ENCODE measurements at places on chromosomes 1 and 21.

GRCh38 chr1:22262583-22262982, 119.7 kb upstream of the WNT4 start:
- DNase-seq, result no peak

DNA sequence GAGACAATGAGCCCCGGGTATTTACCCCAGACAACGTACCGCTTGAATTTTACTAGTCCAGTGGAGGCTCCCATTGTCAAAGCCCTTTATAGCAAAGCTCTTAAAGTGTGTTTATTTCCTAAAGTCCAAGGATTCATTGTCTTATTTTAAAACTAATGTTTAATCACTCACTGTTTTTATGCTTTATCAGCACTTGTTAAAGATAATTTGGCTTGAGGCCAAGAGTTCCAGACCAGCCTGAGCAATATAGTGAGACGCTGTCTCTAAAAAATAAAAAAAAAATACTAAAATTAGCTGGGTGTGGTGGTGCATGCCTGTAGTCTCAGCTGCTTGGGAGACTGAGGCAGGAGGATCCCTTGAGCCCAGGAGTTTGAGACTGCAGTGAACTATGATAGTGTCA, 202.8 kb downstream of the RYR2 start:
- DNase-seq, result no peak

DNA sequence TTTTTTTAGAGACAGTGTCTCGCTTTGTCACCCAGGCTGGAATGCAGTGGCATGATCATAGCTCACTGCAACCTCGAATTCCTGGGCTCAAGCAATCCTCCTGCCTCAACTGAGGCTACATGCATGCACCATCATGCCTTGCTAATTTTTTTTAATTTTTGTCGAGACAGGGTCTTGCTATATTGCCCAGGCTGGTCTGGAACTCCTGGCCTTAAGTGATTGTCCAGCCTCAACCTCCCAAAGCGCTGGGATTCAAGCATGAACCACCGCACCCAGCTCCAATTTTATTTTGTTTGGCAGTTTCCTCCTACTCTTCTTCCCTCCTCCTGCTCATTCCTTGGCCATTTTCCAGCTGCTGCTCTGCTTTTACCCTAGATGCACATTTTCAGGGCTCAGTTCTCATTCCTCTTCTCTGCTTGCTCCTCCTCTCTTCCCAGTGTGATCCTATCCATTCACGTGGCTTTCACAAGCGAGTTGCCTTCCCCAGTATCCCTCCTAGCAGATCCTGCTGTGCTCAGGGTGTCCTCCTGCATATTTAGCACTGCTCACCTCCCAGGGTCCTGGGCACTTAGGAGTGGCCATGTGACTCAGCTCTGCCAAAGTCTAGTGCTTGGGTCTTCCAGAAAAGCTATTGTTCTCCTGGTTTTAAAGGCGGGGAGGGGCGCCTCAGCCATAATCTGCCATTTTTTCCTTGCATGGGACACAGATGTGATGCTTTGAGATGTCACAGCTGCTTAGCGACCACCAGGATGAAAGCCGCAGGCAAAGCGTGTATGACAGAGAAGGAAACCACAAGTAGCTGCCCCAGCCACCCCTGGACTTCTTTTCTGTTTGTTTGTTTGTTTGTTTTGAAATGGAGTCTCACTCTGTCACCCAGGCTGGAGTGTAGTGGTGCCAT, 33.7 kb downstream of the PSEN2 start:
- DNase-seq, result peak; percentile 47

- no peak for DNase-seq
Observed at GRCh38 chr1:6208723-6209660, 3.1 kb downstream of the RNF207 start.

DNA sequence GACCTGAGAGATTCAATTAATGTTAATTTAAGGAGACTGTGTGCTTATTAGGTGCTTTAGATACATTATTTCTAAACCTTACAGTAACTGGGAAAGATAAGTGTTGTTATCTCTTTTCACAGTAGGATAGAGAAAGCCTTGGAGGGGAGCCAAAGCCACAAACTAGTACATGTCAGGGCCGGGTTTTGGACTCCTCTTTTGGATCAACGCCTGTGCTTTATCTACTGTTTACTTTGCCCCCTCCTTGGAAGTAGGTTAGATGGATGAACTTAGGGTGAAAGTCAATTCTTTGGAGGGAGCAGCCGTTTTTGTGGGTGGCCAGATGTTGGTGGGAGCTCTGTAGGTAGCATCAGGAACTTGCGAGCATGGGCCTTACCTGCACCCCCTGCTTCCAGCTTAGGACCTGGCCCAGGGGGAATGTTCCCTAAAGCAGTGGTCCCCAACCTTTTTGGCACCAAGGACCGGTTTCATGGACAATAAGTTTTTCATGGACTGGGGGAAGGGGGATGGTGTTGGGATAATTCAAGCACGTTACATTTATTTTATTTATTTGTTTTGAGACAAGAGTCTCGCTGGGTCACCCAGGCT, 1.7 kb downstream of the HHAT start:
- DNase-seq, result no peak

GRCh38 chr1:54268762-54269297, 68.9 kb downstream of the MRPL37 start:
- no peak for DNase-seq

DNA sequence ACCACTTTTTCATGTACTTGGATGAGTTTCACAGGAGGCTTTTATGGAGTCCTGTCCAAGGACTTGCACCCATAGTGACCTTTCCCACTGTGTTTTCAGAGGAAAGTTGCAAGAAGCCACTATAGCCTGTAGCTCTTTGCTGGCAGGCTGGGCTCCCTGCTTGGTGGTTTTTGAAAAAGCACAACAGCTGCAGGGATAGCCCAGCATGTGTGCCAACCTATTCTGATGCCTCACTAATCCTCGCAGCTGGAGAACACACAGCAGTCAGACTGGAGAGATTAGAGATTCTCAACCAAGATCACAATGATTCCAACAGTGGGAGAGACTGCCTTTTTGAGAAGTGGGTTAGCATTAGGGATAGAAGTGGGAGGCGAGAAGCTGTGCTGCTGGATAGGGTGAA, 24.1 kb upstream of the ARHGEF11 start:
- no peak for DNase-seq

- no peak for DNase-seq
Observed at GRCh38 chr1:82979593-82980236, 1019.2 kb downstream of the TTLL7 start.

DNA sequence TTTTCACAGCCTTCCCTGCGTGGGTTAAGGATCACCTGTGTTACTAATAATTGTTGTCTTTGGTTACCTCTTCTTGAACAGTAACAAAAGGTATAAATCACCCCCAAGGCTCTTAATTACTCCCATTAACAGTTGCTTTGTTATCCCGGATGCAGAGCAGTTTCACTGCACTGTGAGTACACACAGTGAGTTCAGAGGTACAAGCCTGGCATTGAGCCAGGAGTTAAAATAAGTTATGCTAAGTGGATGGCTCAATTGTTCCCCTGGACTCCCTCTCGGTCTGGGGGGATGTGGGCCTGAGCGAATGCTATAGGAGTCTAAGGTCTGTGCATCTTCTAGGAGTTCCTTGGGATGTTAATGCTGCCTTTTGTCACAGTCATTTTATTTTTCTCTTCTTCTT, 258.3 kb downstream of the ATG4C start:
- DNase-seq, result no peak

DNA sequence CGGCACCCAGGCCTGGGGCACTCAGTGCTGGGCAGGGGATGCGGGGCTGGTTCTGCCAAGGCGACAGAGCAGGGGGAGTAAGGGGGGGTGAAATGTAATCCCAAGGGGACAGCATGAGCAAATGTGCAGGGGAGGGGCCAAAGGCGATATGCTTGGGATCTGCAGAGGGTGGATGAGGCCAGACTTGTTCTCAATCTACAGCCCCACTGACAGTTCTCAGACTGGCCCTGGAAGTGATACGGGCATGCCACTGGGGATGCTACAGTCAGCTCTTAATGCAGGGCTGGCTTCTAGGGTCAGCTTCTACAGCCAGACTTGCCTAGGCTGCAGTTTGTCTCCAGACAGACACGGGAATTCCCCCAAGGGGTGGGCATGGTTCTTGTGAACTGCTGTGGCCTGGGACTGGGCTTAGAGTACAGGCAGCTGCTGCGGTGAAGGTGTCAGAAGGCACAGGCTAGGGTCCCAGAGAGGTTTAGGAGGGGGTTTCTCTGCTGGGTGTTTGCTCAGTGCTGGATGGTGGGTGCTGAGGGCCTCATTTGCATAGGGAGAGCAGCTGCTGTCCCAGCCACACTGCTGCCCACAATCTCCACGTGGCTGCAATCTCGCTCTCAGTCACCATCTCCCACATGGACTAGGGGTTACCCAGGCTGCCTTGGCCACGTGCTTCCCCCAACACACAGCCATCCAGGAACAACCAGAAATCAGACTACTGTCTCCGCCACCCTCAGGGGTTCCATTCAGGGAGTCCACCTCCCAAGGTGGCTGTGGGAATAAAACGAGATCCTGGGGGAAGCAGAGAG, 190.1 kb downstream of the HIVEP3 start:
- no peak for DNase-seq

DNA sequence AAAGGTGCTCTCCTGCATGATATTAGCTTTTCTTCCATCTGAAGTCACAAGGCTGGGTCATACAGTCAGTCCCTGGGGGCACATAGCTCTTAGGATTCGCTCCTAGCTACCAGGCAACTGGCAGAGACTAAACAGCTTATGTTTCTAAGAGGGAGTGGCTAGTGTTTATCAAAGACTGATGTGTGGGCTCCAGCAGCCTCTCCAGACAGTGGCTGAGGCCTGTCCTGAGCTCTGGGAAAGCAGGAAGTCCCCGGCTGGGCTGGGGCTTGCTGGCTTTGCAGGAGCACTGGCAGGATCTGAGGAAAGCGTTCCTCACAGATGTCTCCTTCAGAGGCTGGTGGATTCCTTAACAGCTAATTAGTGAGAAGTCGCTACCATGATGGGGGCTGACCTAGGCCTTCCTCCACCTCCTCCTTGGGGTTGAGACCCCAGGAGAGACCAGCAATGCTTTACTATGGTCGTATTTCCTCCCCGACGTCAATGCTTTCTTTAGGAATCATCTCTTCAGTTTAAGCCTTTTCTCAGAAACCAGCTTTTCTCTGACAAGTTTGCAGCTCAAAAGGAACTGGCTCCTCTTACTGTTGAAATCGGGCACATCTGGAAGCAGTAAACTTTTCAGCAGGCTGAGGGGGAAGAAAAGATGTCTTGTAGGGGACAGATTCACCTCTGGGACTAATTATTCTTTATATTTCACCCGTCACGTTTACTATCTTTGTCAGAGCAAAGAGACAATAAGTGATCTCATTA, 33.5 kb upstream of the HHAT start:
- no peak for DNase-seq

DNA sequence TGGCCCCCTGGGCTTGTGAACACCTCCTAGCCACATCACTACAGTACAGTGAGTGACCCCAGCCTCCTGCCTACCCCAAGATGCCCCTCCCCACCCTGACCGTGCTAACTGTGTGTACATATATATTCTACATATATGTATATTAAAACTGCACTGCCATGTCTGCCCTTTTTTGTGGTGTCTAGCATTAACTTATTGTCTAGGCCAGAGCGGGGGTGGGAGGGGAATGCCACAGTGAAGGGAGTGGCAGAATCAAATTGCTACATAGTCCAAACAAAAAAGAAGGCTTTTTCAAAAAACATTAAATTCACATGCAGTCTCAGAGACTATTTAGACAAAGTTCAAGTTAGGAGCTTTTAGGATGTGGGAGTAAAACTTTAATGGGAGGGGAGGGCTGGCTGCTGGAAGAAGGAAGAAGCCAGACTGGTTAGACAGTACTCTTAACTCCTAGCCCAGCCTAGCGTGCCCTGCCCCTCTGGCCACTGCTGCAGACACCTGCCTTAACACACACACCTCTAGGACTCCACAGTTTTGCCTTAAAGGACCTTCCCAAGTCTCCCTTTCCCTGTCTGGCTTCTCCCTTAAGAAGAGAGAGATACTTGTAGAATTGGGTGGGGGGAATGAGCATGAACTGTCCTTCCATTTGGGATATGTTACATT, 9.4 kb downstream of the PEA15 start:
- DNase-seq, result no peak

DNA sequence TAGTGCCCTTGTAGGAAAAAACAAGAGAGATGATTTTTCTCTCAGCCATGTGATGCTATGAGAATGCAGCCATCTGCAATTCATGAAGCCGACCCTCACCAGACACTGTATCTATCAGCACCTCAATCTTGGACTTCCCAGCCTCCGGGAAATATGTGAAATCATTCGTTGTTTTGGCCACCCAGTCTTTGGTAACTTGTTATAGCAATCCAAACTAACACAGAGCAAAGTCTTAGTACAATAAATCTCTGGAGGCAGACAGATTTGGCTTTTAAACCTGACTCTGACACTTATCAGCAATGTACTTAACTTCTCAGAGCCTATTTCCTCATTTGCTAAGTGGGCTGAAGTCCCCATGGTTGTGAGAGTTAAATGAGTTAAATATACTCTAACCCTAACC, 5.1 kb upstream of the MED18 start:
- no peak for DNase-seq

DNA sequence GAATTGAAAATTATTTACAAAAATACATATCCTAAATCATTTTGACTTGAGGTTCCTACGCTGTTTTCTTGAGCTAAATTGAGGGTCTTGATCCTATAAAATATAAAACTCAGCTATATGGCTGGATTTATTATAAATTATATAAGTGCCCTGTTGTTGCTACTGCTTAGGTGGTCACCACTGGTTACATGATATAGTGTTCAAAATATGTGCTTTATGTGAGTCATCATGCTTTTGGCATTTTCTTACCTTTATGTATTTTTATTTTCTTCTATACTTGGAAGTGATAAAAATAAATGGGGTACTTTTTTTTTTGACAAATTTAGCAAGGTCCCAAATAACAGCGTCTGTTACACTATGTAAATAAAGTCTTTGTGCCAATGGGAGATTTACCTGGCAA, 31.1 kb upstream of the PTPRC start:
- no peak for DNase-seq

DNA sequence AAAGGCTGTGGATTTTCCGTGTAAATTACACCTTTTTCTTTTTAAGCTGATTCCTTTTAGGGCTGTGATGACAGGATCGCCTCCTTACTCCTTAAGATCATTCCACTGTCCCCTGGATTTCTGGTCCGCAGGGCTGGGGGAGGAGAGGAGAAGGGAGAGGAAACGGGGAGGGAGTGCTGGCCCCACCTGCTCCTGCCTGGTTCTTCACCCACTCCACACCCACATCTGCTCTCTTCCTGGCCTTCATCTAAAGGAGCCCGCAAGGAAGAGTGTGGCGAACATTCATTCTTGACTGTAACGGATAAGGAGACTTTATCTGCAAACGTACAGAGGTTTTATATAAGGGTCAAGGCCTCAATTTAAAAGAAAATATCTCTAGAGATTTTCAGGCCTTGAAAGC, 242.0 kb downstream of the RHOU start:
- DNase-seq, result no peak

- DNase-seq, result no peak
Observed at GRCh38 chr1:233233508-233234040, 62.0 kb downstream of the PCNX2 start.

Data from aorta (tissue), 5 donors.